ENCODE measurements at places on chromosomes 3 and 15.

GRCh38 chr3:127768346-127769008 is 53.8 kb downstream of the MGLL start:
- no peak for DNase-seq

GRCh38 chr3:53939086-53939582 is 47.5 kb upstream of the SELENOK start:
- DNase-seq, result no peak

DNA sequence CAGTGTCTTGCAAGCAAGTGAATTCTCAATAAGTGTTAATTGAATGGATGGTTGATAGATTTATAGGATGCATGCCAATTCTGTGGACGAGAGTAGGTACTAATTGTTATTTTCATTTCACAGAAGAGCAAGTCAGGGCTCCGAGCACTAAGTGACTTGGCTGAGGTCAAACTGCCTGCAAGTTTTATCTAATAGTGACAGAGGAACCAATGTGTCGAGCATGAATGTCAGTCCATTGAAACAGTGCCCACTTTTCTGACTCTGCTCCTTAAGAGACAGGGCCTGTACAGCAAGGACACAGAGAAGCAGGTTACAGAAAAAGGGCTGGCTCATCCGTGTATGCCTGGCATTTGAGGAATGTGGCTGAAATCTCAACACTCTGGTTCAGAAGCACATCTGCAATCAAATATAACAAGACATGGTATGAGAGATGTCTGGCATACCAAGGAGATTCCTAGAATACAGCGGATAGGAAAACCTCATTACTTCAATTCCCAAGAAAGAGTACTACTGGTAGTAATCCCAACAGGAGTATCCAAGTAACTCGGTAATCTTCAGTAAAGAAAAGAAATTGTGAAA is 6.0 kb upstream of the B3GNT5 start:
- no peak for DNase-seq

DNA sequence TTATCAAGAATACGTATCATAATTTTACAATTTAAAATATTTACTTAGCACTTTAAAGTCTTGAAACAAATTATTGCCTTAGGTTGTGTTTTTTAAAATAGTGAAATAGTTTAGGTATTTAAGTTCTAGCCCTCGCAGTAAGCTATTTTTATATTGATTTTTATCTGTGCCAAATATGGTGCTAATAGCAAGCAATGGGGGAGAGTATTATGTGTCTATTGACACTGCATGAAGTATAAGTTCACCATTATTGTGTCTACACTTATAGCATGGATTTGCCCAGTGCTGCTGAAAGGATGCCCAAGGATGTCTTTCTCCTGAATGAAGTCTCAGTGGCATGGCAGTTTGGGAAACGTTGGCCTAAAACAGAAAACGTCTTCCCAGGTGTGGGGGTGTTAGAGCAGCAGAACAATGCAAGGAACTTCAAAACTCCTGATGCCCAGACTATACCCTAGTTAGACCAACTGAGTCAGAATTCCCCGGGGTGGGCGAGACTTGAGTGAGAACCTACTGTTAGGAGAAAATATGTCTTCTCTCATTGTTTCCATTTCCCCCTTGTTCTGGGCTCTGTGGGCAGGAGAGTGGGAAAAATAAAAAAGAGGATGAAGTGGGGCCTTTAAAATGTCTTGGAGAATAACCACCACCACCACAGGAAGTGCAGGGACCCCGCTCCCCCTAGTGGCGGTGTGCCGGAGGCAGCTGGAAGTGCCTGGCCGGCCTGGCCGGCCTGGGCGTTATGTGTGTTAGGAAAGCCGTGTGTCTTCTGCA is 104.2 kb upstream of the SLC7A14 start:
- DNase-seq, result peak; percentile 60

DNA sequence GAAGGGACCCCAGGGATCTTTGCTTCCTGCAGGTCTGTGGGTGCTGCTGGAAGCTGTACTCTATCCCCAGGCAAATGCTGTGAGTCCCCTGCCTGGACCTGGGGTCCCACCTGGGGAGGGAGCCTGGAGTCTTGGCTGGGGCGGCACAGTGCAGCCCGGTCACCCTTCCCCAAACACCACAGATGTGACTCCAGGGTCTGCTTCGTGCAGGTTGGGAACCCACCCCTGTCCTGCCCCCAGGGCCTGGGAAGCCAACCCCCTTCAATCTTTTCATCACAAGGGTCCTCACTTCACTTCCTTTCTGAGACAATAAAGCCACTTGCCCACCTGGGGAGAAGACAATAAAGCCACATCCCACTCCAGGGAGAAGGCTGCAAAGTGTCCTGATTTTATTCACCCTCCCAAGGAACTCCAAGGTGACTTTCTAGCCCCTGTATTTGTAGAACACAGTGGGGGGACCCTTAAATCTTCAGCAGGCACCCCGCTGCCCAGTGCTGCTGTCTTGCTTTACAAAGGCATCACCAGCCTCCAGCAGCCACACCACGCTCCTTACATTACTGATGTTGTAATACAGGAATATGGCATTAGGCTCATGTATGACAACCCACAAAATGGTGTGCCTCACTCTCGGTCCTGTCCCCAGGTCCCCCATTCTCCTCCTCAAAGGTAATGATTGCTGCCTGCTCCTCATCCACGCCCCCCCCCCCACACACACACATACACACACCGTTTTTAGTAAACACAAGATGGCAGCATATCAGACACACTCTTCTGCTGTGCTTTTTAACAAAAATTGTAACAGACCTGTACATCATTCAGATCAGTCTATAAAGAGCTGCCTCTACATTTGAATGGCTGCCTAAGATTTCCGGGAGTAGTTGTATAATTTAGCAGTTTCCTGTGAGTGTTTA is 9.9 kb downstream of the C3orf22 start:
- no peak for DNase-seq

DNA sequence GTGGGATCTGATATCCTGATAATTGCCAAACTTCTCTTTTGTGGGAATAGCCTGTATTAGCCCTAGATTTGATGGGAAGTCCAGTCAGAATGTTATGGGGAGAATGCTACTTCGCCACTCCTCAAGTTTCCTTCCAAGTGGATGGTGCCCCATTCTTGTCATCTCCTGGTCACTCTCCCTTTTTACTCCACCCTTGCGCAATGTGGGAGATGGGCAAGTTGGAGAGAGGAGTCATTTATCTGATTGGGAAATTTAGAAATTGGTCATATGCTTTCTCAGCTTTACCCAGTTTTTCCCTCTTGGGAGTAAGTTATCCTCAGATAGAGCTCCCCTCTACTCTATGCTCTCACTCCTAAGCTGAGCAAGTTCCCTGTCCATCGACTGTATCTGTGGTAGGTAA is 14.4 kb downstream of the FANCD2OS start:
- DNase-seq, result no peak

- DNase-seq, result no peak
Measured at GRCh38 chr15:77722759-77723460, 90.2 kb upstream of the LINGO1 start.

DNA sequence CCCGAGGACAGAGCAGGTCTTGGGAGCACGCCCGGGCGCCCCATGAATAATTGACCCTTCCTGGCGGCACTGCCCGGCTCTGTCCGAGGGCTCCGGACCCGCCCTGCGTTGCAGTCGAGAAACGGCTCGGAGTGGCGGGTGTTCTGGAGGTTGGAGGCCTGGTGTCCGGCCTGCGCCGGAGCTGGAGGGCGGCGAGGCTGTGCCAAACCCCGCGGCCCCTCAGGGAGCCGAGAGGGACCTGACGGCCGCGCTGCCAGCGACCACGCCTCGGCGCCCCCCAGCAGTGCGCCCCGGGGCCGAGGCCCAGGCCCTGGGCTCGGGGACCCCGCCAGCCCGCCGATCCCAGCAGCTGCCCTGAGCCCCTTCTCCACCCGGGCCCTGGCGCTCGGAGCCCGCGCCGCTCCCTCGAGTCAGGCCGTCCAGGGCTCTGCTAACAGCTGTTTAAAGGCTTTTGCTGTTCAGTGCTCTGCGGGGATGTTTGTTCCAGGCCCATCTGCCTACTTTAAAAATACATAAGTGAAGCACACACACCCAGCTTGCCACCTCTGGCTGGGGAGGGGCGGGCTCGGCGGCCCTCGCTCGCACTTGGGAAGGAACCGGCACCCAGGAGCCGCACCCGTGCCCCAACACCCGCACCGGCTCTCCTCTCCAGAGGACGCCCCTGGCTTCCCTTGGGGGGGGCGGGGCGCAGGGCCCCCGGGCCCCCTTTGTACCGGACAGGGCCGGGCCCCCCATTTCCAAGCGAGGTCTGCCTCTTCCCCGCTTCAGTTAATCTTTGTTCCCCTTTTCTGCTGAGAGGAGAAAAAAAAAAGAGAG is 730 bp upstream of the ZNF710 start:
- DNase-seq, result no peak

GRCh38 chr3:151203051-151203420 is at the start of gene GPR171:
Gene GPR171, minus strand, starts transcription at chr3:151203216. Its CDS starts 3,830 bp downstream, at chr3:151199386.
- no peak for DNase-seq

DNA sequence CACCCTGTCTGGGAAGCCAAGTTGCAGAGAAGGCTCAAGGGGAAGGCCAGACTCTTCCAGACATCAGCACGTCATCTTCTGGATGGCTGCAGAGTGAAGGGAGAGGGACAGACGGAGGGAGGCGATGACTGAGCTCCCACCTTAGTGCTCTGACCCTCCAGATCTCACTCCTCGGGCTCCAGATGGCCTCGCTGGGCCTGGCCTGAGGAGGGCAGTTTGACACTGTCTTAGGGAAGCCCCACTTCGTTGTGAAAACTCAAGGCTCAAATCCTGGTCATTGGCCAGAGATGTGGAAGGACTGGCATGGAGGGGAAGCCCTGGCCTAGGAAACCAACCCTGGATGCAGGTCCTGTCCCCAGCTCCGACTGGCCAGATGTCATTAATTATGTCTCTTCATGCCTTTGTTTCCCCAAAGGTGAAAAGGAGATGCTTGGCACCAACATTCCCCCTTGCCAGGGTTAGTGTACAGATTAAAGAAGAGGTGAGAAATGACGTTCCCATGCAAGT is 70.4 kb downstream of the ADCY5 start:
- DNase-seq, result no peak

DNA sequence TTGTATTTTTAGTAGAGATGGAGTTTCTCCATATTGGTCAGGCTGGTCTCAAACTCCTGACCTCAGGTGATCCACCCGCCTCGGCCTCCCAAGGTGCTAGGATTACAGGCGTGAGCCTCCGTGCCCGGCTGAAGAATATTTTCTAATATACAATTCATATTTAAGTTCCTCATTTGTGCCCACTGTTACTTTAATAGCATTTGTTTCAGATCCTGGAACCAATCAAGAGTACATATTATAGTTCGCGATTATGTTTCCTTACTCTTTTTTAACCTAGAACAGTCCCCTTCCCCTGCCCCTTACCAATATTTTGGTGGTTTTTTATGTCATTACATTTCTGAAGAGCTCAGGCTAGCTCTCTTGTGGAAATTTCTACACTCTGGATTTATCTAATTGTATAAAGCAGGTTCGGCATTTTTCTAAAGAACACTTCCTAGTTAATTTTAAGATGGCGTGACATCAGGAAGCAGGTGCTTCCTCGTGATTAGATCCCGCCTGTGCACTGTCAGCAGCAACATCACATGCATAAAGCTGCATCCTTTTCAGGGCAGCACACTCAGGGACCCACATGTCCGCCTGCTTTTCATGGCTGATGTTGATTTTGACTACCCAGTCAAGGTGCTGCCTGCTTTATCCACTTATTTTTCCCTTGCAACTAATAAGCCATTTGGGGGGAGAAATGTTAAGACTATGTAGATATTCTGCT is 88.7 kb upstream of the EPHB3 start:
- no peak for DNase-seq

DNA sequence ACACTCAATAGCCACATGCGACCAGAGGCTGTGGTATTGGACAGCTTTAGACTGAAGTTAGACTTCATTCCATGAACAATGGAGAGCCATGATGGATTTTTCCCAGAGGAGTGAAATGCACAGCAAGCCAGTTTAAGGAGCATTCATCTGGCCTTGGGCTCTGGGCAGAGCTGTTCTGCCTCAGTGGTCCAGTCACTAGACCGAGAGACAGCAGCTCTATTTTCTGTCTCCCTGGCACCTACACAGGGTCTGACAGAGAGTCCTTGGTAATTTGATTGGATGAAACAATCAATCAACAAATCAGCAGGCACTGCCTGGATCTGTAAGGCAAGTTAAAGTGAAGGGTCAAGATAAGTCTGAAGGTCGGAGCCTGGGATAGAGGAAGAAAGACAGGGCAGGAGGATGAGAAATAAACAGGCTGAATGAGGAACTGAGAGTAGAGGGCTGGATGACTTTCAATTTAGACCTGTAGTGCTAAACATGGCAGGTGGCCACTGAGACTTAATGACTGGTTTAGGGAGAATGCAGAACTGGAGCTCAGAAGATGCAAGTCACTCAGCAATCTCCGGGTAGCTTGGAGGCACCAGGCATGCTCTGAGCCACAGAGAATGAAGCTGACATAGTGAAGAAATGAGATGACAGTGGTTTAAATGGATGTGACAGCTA is 98.5 kb upstream of the SLC25A36 start:
- no peak for DNase-seq

- no peak for DNase-seq
Measured at GRCh38 chr3:140122183-140122582, 187.2 kb downstream of the CLSTN2 start.

DNA sequence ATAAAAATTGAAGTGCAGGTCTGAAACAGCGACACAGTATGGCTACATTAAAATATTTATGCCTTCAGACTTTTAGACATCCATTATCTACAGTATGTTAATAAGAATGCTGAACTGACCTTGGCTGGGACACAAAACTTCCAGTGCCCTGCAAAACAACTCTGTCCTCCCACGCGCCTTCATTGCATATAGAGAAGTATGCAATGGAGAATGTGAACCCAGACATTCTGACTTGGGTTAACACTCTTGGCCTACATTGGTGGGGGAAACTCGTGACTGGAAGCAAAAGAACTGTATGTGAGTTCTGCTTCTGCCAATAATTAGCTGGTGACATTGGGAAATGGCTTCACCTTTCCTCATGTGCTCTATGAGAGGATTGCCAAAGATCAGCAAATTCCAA is 110.5 kb upstream of the SLC24A5 start:
- DNase-seq, result no peak

- no peak for DNase-seq
Measured at GRCh38 chr3:37052860-37053259, 59.5 kb downstream of the MLH1 start.

DNA sequence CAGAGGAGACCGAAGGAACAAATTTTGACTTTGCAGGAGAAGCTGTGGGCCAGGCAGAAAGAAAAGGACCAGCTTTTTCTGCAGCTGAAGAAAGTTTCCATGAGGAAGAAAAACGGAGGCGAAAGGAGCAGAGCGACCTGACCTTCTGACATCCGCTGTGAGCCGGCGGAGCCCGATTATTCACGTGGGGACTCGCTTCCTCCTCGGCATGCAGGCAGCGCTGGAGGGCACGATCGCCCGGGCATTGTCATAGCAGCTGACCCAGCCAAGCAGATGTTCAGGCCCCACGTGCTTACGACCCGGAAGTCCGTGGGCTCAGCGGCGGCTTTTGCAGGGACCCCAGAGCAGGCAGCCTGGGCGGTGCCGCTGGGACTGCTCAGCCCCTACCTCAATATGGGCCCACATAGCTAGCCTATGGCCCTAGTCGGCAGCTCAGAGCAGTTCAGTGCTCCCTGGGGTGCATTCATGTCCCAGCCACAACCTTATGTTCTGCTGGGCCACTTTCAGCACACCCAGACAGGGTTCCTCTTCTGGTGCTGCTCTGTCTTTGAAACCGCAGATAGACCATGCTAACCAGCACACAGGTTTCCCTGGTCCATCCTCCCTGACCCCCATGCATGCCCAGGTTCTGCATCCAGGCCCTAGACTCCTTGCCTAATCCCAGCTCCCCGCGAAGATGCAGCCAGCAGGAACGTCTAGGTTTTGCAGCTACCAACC is 10.5 kb upstream of the EIF4A2 start:
- DNase-seq, result no peak

Data from hippocampal formation (tissue), 2 donors.